ENCODE measurements at places on chromosomes 6 and 20. TPM values are rescaled to one million over a fixed set of nuclear protein-coding genes. Genes with fewer than 3 reads are reported as not detected.

KCNB1 gene
- not detected for total RNA-seq

FLRT3 gene
- 3.3 TPM for total RNA-seq

ULBP3 gene
- total RNA-seq: 14.8 TPM

SRMS gene
- total RNA-seq: 0.48 TPM

CBLN4 gene
- total RNA-seq: not detected

PRL gene
- not detected for total RNA-seq

CUL7 gene
- 28.1 TPM for total RNA-seq

CPNE5 gene
- 0.13 TPM for total RNA-seq

OR2H1 gene
- not detected for total RNA-seq

TMEM242 gene
- total RNA-seq: 6.7 TPM

HUS1B gene
- total RNA-seq: not detected

ADGRF5 gene
- total RNA-seq: 0.13 TPM

TTLL9 gene
- not detected for total RNA-seq

UST gene
- total RNA-seq: 5.2 TPM

PPP1R14C gene
- total RNA-seq: 37.0 TPM

TP53INP2 gene
- total RNA-seq: 19.9 TPM

GABRR2 gene
- total RNA-seq: not detected

BTNL2 gene
- total RNA-seq: not detected

CALHM4 gene
- not detected for total RNA-seq

C6orf58 gene
- total RNA-seq: not detected

RHAG gene
- not detected for total RNA-seq

IPCEF1 gene
- 0.34 TPM for total RNA-seq

TINAG gene
- total RNA-seq: 0.75 TPM

EBF4 gene
- total RNA-seq: 9.7 TPM

KIAA1755 gene
- total RNA-seq: 2.1 TPM

PXMP4 gene
- 8.1 TPM for total RNA-seq

EGFL8 gene
- 5.1 TPM for total RNA-seq

CD40 gene
- total RNA-seq: 58.3 TPM

TRDN gene
- total RNA-seq: not detected

ENPP3 gene
- not detected for total RNA-seq

SRC gene
- total RNA-seq: 60.5 TPM

METTL24 gene
- 1.2 TPM for total RNA-seq

THBD gene
- total RNA-seq: 17.1 TPM

Data from kidney epithelial cell (primary cell).